Left cardiac atrium (tissue), 4 donors: ENCODE measurements at places on chromosomes 7 and 10. TPM values are rescaled to one million over a fixed set of nuclear protein-coding genes. Genes with fewer than 3 reads are reported as not detected.

- no peak for DNase-seq
Observed at GRCh38 chr7:91852263-91852741, 28.2 kb downstream of the MTERF1 start.

LBX1 gene
- not detected for total RNA-seq

- no peak for DNase-seq
Observed at GRCh38 chr7:123979876-123980275, 53.0 kb downstream of the TMEM229A start.

GRCh38 chr7:141027043-141027442, 12.3 kb upstream of the MRPS33 start:
- no peak for DNase-seq

- DNase-seq: no peak
Observed at GRCh38 chr10:87546210-87546609, 41.5 kb downstream of the MINPP1 start.

SLC26A4 gene
- 0.74 TPM for total RNA-seq

DNA sequence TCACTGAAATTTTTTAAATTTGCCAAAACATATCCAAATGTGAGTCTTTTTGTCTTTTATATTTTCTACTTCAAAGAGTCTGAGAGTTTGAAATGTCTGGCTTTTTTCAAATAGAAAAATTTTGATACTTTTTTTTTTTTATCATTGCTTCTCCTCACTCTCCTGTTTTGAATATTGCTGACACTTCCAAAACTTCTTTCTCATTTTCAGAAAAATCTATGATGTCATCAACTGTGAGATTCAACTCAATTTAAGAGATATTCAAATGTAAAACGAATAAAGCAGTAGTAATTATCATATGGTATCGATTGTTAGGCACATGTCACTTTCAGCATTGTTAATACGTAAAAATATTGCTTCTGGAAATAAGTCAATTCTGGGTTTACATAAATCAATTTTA, 505.8 kb upstream of the STEAP1 start:
- no peak for DNase-seq

DNA sequence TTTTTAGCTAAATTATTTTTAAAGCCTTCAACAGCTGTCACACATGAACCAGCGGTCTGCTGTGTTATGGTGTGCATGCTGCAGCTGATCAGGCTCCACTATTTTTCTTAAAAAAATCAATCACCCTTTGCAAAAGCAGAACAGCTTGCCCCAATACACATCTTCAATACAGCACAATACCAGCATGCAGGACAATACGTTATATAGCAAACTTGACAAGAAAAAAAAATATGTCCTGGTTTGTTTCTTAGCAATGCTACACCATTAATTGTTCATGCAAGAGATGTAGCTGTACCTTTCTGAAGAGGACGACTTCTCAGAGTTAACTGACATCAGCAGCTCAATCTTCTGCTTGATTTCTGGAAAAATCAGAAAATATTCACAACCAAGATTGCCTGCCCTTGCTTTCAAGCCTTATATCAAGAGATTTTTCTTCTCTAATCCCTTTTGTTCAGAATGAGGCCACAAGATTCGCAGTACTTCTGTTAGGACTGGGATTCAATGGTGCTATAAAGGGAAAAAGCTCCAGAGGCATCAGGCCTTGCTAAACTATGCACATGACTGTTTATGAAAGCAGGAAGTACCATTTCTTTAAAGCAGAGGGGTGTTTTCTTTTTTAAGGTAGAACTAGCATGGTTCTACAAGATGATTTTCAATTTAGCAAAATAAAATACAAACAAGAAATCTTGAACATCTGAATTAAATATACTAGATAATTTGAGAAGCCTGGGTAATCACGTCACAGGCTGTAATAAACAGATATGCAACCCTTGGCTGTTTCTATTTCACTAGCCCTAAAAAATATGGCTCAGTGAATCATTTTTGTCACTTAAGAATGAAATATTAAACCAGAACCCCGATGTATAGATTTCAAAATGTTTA, 120.0 kb downstream of the SRPK2 start:
- no peak for DNase-seq

DNA sequence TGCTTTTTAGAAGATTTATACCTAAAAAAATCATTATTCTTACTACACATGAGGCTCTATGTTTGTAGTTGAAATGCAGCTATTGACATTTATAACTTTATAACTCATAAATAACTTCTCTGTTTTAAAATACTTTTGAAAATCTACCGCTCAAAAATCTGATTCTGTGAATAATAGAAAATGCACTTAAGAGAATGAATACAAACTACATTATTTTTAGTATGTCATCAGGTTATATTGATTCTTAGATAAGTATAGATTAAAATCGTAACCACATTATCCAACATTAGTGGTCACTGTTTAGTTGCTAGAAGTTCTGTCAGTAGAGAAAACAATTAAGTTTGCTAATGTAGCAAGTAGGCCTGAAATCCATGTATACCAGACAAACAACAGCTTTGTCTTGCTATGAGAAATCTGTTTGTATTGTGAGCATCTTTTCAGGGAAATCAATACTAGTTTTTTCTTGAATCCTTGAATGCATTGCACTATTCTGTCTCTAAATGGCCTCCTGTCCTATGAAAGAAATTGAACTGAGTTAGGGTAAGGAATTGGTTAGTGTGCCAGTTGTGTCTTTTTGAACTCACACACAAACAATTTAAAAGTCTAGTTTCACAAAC, 116.5 kb upstream of the HDAC9 start:
- DNase-seq: no peak

HOXA1 gene
- total RNA-seq: 0.26 TPM

DNA sequence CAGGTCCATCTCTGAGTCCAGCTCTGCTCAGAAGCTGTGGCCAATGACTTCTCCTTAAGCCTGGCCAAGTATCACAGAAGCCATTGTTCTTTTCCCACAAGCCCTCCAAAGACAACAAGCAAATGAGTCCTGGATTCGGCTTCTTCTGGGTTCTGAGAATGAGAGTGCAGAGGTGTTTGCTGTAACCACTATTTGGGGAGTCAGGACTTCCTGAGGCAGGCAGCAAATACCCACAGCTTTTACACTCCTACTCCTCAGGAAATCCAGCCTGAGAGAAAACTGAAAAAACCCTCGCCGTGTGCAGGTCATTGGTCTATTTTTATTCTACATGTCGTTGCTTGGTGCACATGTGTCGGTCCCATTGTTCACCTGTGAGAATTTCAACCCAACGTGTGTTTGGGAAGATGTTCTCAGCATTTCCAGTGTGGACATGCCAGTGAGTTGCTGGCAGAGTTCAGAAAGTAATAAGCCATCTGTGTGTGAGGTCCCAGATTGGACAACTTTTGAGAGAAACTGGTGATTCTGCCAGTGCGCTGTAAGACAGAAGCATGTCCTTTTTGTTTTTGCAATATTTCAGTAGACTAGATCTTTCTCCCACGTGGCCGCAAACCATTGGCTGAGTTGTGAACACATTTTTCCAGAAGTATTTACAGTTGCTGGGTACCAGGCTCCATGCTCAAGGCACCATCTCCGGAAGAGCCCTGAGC, 121.6 kb upstream of the LYZL2 start:
- no peak for DNase-seq

DNA sequence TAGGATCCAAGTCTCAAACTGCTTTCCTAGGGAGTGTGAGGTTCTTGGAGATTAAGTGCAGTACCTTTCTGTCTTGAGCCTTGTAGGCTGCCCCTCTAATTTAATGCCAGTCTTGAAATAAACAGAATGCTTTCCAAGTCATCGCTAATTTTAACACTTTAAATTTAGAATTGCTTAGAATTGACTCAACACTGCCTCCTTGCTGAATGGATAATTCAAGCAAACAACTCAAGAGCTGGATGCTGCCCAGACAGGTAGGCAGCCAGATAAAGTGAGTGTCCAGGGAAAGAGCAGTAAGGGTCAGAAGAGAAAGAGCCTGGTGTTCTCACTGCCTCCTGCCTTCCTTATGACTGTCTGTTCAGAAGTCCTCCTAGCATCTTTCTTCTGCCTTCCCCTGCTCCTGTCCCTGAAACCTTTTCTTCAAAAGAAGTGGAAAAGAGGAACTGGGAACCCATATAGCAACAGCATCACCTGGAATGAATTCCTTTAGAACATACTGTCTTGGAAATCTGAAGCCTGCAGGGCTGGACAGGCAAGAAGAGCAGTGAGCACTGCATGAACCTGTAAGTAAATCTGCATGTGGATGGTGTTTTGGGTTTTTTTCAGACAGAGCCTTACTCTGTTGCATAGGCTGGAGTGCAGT, 3.1 kb upstream of the GOT1 start:
- DNase-seq: no peak

YKT6 gene
- total RNA-seq: 62.1 TPM

GRCh38 chr7:54330216-54330800, 211.9 kb upstream of the VSTM2A start:
- DNase-seq: no peak

SLC29A3 gene
- 3.6 TPM for total RNA-seq

DNA sequence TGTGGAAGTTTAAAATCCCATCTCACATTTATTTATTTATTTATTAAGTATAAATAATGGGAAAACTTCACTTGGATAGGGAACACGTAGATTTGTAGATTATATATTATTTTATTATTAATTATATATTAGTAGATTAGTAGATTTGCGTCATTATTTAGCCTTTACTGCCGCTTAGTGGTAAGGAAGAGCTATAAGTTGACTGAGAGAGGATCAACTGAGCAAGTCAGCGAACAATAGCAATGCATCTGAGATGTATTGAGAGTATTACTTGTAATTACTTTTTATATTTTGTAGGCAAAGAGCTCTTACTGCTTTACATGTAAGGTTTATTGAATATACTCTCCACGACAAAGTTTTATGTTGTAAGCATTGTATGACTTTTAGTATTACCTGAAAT, 244.5 kb upstream of the ANKRD30A start:
- no peak for DNase-seq

DNA sequence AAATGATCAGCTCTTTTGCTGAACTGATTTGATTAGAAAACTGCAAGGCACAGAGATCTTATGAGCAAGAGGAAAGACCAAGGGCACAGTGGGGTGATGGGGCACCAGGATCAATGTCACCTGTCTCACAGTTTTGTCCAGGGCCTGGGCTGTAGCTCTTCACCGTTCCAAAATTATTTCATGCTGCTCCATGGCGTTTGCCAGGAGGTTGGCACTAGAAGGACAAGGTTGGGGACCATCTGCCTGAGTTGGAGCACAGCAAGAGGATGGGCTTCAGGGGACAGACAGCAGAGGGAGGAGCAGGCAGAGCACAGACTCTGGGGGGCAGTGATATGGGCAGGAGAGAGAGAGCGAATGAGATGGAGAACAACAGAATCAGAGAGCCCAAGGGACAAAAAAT, 17.5 kb upstream of the FRA10AC1 start:
- DNase-seq: no peak

GRCh38 chr7:151425670-151426440, 14.1 kb downstream of the CRYGN start:
- no peak for DNase-seq

- no peak for DNase-seq
Observed at GRCh38 chr10:86391986-86392722, 25.6 kb upstream of the GRID1 start.

DNA sequence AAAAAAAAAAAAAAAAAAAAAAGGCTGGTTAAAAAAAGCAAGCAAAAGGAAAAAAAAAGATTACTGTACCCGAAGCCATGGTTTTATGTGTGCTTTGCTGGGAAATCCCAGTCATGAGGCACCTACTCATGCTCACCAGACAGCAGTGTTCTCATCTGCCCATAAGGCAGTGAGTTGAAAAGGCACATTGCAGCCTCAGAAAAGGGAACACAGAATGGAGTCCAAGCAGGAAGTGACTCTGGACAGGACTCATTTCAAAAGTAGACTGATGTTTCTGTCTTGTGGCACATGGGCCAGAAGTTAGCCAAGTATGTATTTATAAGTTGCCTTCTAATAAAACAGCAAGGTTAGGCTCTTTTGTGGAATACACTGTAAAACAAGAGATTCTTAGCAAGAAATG, 40.2 kb downstream of the PDSS1 start:
- DNase-seq: no peak

DKK1 gene
- not detected for total RNA-seq

- DNase-seq: peak; percentile 81
Observed at GRCh38 chr10:79381804-79382221, 34.5 kb downstream of the PPIF start.

- DNase-seq: no peak
Observed at GRCh38 chr10:6721964-6722615, 142.0 kb upstream of the PRKCQ start.

PRKCQ gene
- total RNA-seq: 0.34 TPM

ABCB1 gene
- 5.9 TPM for total RNA-seq

LIPK gene
- not detected for total RNA-seq

GRM8 gene
- 0.18 TPM for total RNA-seq

GRCh38 chr7:88480896-88481295, 174.2 kb upstream of the STEAP4 start:
- DNase-seq: peak; percentile 24

GRCh38 chr10:97921581-97922021, 72.0 kb downstream of the GOLGA7B start:
- DNase-seq: no peak
